ENCODE measurements at places on chromosomes 6 and 20. TPM values are rescaled to one million over a fixed set of nuclear protein-coding genes. Genes with fewer than 3 reads are reported as not detected.

OLIG3 gene
- total RNA-seq, result not detected

DNA sequence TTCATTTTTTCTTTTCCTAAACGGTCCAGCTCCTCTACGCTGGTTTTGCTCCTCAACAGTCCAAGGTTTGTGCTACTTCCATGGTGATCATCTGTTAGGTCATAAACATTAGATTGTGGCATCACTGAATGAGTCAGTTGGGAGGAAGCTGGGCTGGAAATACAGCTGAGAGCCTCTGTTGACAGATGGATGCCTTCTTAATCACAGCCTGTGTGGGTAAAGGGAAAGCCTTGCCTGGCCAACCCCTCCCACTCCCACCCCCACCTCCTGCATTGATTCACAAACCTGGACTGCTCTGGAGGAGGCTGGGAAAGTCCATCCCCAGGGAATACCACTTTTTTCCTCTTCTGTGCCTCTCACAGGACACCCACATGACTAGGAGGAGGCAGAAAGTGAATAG is 180.6 kb upstream of the CCN2 start:
- peaks cover 4% of the 10 kb centered on the region for H3K4me1 ChIP-seq
- H3K27me3 ChIP-seq, result no peaks in the 10 kb centered on the region
- H3K36me3 ChIP-seq, result no peaks in the 10 kb centered on the region
- no peak overlapping the region for H3K4me3 ChIP-seq

GRCh38 chr20:57628047-57628961 is 8.1 kb upstream of the ZBP1 start:
- no peak overlapping the region for H3K4me3 ChIP-seq
- no peaks in the 10 kb centered on the region for H3K4me1 ChIP-seq
- no peaks in the 10 kb centered on the region for H3K27me3 ChIP-seq

KCNB1 gene
- 2.6 TPM for total RNA-seq

RSPO4 gene
- not detected for total RNA-seq

GRCh38 chr6:36724514-36725390 is 27.1 kb downstream of the RAB44 start:
- no peak overlapping the region for H3K27ac ChIP-seq
- no peaks in the 10 kb centered on the region for H3K27me3 ChIP-seq
- H3K4me1 ChIP-seq, result no peaks in the 10 kb centered on the region

- H3K4me3 ChIP-seq, result no peak overlapping the region
- H3K4me1 ChIP-seq, result no peaks in the 10 kb centered on the region
- no peak overlapping the region for H3K27ac ChIP-seq
- no peak for DNase-seq
- no peaks in the 10 kb centered on the region for H3K27me3 ChIP-seq
Observed at GRCh38 chr20:54625497-54625896, 150.1 kb downstream of the DOK5 start.

GRCh38 chr20:37315452-37316110 is 26.1 kb downstream of the MANBAL start:
- peak overlapping the region; percentile 92 for H3K27ac ChIP-seq
- DNase-seq, result peak; percentile 46
- no peaks in the 10 kb centered on the region for H3K36me3 ChIP-seq
- H3K4me3 ChIP-seq, result no peak overlapping the region
- H3K4me1 ChIP-seq, result peaks cover 56% of the 10 kb centered on the region
- H3K27me3 ChIP-seq, result no peaks in the 10 kb centered on the region

DNA sequence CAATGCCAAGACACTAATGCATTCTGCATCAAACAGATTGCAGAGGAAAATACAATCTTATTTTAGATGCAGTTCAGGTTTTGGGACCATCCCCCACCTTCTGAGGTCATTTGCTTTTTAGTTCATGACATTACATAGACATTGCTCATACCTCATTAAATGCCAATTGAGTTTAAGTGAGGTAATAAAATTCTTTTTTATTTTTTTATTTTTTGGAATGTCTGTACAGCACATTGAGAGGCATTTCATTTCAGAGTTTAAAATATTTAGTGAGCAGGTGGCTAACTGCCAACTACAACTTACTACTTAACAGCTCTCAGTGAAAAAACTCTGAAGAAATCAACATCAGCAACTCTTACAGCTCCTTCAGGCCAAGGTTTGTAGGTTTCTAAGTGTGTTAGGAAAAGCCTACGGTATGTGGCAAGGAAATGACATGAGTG is 482.2 kb upstream of the RNF217 start:
- no peaks in the 10 kb centered on the region for H3K36me3 ChIP-seq
- H3K4me3 ChIP-seq, result no peak overlapping the region
- no peaks in the 10 kb centered on the region for H3K4me1 ChIP-seq
- DNase-seq, result no peak
- no peak overlapping the region for H3K27ac ChIP-seq

DNA sequence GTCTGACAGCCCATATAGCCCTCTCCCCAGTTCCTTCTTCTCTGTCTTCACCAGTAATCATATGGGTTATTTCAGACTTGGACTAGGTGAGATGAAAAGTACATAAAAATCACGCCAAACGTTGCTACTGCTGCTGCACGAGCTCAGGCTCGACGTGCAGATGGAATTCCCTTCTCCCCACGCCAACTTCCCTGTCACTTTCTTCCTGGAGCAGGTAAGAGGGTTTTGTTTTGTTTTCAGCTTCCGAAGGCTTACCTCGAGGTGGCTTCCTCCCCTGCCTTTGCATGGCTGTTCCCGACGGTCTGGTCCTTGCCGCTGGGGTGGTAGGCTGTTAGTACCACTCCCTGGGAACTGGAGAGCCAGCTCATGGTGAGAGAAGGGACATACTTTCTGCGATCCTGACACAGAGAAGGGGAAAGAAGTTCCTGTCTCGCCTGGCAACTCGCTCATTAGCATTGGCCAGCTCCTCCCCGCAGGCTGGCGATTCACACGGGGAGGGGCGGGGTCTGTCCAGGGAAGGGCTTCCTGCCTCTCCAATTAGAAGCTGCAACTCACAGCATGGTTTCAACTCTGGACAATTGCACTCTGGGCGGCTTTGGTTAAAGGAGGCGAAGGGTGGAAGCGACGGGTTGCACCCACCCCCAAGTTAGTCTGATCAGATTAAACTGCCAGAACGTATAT is at the start of gene ARHGAP18:
TSS of gene ARHGAP18 (minus strand) at position 409 of the 681 bp plus-strand sequence. CDS start at position 368, 41 bp downstream.
- H3K4me1 ChIP-seq, result peaks cover 22% of the 10 kb centered on the region
- H3K27me3 ChIP-seq, result no peaks in the 10 kb centered on the region
- peak within 1 kb of the TSS; percentile 48 for H3K4me3 ChIP-seq
- peak; percentile 96 for DNase-seq
- no peaks in the 10 kb centered on the region for H3K36me3 ChIP-seq

DNA sequence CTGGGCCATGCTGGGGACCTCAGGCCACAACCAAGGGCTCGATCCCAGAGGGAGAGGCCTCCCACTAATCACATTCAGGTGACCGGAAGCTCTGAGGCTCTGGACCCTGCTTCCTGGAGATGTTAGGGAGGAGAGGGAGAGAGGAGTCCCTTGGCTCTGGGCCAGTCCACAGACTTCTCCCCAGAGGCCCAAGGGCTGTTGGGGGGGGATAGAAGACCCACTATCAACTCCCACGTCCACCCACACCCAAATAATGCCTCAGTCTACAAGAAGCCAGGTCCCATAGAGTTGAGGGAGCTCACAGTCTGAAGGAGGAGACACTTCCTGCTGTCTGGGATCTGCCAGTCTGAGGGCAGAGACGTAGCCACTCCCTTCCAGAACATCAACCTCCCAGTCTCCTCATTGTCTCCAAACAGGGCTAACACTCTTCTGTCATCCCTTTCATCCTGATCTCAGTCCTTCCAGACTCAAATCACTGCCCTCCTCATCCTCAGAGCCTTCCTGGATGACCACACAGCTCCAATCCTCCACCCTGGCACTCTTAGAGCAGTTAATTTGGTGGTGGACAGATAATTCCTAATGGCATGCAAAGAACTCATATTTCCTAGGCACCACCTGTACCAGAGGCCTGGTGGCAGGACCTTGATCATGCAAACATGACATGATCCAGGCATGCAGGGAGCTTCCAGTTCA is 69.9 kb downstream of the MRPL14 start:
- peaks cover 22% of the 10 kb centered on the region for H3K4me1 ChIP-seq
- H3K27me3 ChIP-seq, result no peaks in the 10 kb centered on the region
- H3K36me3 ChIP-seq, result no peaks in the 10 kb centered on the region

DNA sequence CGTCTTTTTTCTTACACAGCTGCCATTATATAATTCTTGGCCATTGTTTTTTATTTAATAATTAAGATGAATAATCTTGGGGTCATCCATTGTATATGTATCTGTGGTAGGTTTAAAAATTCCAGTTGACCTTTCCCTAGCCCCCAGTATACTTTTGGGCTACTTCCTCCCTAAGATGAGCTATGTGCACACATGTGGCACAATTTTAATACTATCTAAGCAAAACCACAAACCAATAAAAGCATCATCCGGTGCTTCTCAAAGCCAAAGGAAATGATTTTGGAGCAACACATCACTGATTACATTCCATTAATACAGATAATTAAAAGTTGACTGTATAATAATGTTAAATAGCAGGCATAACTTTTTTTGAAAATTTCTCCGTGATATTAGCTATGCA is 161.2 kb downstream of the ATXN1 start:
- DNase-seq, result no peak
- no peaks in the 10 kb centered on the region for H3K27me3 ChIP-seq
- no peak overlapping the region for H3K4me3 ChIP-seq
- H3K4me1 ChIP-seq, result no peaks in the 10 kb centered on the region
- H3K27ac ChIP-seq, result no peak overlapping the region

- H3K4me1 ChIP-seq, result no peaks in the 10 kb centered on the region
- no peaks in the 10 kb centered on the region for H3K36me3 ChIP-seq
- DNase-seq, result no peak
- H3K4me3 ChIP-seq, result no peak overlapping the region
Observed at GRCh38 chr20:36145877-36146707, 8.4 kb upstream of the EPB41L1 start.

Data from transverse colon (tissue), 4 donors.